ENCODE measurements at places on chromosomes 16 and 17.
A peak's percentile ranks its signal among the peaks of the same experiment; 100 is the strongest.

GRCh38 chr17:72188801-72189200, 68.0 kb downstream of the SOX9 start:
- DNase-seq = no peak

DNA sequence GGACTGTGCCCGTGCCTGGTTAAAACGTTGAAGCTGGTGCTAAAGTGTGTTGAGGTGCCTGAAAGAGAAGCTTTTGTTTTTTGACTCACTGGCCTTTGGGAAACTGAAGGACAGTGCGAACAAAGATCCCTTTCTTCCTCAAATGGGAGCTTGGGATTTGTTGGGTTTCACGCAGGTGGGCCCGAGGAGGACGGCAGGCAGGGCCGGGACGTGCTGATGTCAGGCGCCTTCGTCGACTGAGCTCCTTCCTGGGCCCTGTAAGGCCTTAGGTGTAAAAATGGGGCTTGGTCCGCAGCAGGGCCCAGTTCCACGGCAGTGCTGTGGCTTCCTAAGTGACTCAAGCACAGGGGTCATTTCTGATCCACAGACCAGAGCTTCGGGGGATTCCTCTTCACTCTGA, 106.9 kb downstream of the BANP start:
- DNase-seq = no peak

- DNase-seq = no peak
Measured at GRCh38 chr17:1951920-1952319, 73.2 kb downstream of the RTN4RL1 start.

DNA sequence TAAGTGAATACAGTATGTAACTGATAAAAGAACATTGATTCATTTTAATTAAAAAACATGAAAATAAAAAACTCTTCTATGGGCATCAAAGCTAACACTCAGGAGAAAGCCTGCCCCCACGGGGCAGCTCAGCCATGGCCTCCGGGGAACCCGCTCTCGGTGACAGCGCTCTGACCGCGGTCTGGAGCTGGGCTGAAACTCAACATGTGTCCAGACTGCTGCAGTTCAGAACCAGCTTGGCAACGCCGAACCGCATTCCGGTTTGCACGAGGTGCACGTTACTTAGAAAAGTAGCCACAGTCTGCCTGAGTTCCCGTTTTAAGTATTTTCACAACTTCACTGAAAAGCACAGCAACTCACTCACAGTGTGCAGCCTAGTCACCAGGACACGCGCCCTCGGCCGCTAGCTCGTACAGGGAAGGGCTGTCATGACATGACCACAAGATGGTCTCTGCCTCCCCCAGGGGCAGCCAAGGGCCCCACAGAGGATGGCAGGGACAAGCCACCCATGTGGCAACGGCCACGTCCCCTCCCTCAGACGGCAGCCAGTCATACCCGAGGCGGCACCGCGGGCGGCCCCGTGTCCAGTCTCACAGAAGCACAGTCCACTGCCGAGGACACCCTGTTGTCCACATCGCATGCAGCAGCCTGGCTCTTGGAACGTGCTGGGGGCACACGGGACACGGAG, 77.1 kb upstream of the METRNL start:
- no peak for DNase-seq

- no peak for DNase-seq
Measured at GRCh38 chr16:1378087-1378803, 26.5 kb downstream of the GNPTG start.

- DNase-seq = no peak
Measured at GRCh38 chr17:48427598-48427997, 2.4 kb downstream of the SKAP1 start.

DNA sequence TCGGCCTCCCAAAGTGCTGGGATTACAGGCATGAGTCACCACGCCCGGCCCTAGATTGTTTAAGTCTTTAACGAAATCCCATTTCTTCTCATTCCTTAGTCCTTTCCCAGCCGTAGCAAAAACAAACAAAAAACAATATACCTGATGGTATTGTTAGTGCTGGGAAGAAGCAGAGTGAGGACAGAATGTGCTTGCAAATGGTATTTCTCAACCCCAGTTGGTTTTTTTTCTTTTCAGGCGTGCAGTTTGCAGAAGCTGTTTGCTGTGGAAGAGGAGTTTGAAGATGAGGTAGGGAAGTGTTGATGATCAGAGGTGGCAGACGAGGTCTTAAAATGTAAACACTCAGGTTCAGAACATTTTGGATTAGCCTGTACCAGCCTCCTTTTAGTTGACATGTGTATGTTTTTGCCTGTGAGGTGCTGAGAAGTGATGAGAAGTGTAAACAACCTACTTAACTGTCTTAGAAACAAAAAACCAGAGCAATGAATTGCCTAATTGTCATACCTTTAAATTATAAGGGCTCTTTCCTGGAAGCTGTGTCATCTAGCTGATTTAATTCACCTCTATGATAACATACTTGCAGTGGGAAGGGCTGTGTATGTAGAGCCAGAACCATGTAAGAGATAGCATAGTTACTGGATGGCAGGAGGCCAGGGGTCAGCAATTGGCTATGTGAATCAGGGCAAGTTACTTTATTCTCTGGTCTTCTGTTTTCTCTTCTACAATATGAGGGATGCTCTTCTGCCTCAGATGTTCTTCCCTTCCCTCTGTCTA, 3.4 kb downstream of the HROB start:
- no peak for DNase-seq

GRCh38 chr17:41666237-41666641, 22.4 kb upstream of the EIF1 start:
- DNase-seq = peak; percentile 62

- no peak for DNase-seq
Measured at GRCh38 chr17:36946726-36947091, 2.0 kb upstream of the AATF start.

DNA sequence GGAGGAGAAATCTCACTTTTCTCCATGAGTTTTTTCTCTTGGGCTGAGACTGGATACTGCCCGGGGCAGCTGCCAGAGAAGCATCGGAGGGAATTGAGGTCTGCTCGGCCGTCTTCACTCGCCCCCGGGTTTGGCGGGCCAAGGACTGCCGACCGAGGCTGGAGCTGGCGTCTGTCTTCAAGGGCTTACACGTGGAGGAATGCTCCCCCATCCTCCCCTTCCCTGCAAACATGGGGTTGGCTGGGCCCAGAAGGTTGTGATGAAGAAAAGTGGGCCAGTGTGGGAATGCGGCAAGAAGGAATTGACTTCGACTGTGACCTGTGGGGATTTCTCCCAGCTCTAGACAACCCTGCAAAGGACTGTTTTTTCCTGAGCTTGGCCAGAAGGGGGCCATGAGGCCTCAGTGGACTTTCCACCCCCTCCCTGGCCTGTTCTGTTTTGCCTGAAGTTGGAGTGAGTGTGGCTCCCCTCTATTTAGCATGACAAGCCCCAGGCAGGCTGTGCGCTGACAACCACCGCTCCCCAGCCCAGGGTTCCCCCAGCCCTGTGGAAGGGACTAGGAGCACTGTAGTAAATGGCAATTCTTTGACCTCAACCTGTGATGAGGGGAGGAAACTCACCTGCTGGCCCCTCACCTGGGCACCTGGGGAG, 19.1 kb downstream of the NGFR start:
- no peak for DNase-seq

DNA sequence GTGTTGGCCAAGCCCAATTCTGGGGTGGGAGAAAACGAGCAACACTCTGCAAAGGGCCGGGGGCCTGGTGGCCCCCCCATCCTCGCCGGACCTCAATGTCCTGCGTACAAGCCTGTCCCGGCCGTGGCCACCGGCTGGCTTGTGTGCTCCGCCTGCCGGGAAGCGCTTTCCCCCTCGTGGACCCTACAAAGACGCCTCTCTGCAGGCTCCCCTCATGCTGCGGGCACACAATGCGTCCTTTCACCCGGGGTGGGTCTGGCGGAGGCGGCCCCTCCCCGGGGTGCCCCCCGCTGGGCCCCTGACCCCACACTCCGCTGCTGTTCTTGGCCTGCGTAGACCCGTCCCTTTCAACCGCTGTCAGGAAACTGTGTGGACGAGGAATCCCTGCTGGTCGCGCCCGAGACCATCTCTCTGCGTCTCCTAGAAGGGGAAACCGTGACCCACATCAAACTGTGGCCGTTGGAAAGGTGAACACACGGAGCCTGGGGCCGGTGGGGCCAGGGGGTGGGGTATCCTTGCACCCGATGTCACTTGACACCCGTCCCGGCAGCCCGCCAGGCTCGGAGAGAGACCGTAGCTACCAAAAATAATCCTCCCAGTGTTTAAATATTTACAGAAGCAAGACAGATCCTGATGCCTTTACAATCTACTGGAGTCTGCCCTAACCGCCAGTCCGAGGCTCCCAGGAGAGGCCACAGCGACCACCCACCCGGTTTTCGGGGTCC, 43.6 kb downstream of the TBC1D16 start:
- peak; percentile 84 for DNase-seq

- no peak for DNase-seq
Measured at GRCh38 chr17:6255322-6255721, 179.6 kb downstream of the AIPL1 start.

DNA sequence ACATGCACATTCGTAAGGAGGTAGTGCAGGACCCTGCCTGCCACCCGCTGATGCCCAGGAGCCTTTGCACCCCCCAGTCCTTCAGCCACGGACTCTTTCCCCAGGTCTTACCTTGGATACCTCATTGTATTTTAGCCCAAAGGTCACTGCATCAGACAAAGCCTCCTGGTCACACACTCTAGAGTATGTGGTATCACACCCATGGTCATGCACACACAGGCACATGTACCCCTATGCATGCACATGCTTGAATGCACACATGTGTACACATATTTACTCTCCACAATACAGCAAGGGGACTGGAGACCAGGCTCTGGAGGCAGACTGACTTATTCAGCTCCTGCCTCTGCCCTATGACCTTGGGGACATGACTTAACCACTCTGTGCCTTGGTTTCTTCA, 357.5 kb downstream of the C16orf95 start:
- DNase-seq = no peak

- DNase-seq = no peak
Measured at GRCh38 chr17:12310811-12311210, 290.1 kb downstream of the MAP2K4 start.

DNA sequence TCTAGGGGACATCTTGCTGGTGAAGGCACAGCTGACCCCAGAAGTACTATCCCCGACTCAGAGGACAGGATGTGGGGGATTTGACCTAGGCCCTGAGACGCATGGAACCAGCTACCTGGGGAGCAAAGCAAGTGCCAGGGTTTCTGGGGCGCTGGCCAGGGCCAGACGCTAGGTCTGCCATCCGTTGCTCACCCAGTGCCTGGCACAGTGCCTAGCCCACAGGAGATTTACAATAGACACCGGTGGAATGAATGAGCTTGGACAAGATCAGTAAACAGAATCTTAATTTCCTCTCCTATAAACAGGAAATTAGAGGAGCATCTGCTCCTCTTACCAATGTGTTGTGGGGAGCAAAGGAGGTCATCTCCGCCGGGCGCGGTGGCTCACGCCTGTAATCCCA, 5.0 kb downstream of the RPRML start:
- DNase-seq = no peak

- DNase-seq = no peak
Measured at GRCh38 chr16:12252616-12253015, 276.1 kb downstream of the SNX29 start.

- DNase-seq = peak; percentile 95
Measured at GRCh38 chr16:48244080-48244862, at the start of gene LONP2. Gene LONP2 (plus strand): TSS chr16:48244300. CDS start chr16:48244389, 89 bp downstream.

- DNase-seq = no peak
Measured at GRCh38 chr16:68848786-68849185, 5.5 kb downstream of the TANGO6 start.

DNA sequence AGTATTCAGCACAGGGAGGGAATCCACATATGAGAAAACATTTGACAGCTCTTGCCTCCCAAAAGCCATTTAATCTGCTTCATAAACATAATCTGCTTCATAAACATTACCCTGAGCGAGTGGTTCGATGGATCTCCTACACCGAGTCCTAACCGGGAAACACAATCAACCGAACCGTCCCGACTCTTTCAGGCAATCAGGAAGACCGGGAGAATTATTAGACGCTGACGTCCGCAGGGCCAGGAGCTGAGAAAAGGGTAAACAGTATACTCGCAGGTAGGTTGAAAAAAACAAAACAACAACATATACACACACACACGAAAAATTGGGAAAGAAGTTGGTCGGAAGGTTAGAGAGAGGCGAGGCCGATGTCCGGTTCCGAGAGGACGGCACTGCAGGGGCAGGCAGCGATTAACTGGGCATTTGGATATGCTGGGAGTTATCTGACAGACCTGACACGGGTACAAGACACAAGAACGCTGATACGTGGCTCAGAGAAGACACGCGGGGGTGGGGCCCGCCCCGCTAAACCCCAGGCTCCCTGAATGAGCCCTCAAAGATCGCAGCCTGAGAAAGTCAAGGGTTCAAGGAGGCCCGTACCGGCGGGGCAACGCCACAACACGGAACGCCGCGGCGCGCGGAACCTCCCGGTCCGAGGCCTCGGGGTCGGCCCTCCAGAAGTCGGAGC, 585 bp downstream of the AP1G1 start:
- peak; percentile 42 for DNase-seq

GRCh38 chr16:82192665-82193064, 22.6 kb upstream of the MPHOSPH6 start:
- DNase-seq = no peak

- DNase-seq = no peak
Measured at GRCh38 chr17:59175076-59175475, 19.5 kb downstream of the PRR11 start.

DNA sequence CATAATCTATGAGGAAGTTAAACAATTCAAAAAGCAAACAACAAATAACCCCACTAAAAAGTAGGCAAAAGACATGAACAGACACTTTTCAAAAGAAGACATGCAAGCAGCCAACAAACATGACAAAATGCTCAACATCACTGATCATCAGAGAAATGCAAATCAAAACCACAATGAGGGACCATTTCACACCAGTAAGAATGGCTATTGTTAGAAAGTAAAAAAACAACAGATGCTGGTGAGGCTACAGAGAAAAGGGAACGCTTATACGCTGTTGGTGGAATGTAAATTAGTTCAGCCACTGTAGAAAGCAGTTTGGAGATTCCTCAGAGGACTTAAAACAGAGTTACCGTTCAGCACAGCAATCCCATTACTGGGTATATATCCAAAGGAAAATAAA, 24.4 kb downstream of the TNFRSF13B start:
- no peak for DNase-seq

DNA sequence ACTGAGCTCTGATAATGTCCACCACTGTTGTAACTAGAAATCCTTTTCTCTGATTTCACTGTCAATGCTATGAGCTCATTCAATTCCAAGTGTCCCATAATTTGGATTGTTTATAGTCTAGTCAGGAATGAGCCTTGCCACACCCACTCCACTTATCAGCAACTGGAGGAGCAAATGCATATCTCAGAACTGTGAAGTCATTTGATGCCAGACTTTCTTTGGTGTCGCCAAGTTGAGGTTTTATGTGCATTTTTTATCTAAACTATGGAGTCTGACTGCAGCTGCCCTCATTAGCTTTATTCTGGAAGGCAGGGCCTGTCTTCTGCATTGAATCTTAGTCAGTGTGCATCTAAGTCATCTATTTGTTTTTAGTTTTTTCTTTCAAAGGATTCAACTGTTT, 361.3 kb downstream of the PMP22 start:
- no peak for DNase-seq

DNA sequence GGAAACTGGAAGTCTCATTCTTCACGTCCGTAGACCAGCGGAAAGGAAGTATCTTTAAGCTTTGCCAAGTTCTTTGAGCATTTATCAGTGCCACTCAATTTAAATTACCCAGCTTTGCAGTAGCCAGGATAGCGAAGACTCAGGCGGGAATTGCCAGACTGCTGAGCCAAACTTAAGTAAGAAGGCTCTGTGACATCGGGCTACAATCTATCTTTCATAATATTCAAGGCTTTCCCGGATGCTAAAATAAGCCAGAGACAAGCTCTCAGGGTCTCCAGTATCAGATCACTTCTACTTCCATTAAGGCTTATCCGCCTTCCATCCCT, 436 bp upstream of the BRIP1 start:
- no peak for DNase-seq

Data from colonic mucosa (tissue), 4 donors.